ENCODE measurements at places on chromosomes 1 and 21. TPM values are rescaled to one million over a fixed set of nuclear protein-coding genes. Genes with fewer than 3 reads are reported as not detected.

ESPN gene
- total RNA-seq: 1.2 TPM

ADGRL4 gene
- total RNA-seq: 0.07 TPM

OLIG2 gene
- 0.35 TPM for total RNA-seq

LRRC71 gene
- 0.34 TPM for total RNA-seq

TAS1R3 gene
- total RNA-seq: 1.00 TPM

EXO5 gene
- total RNA-seq: 16.5 TPM

FAM151A gene
- not detected for total RNA-seq

CYP4A22 gene
- not detected for total RNA-seq

SF3B4 gene
- total RNA-seq: 68.7 TPM

OLFM3 gene
- total RNA-seq: 7.5 TPM

FGGY gene
- total RNA-seq: 26.8 TPM

LAMC1 gene
- 168 TPM for total RNA-seq

ZCCHC17 gene
- 26.6 TPM for total RNA-seq

TMEM82 gene
- total RNA-seq: not detected

S100B gene
- total RNA-seq: 0.27 TPM

CADM3 gene
- total RNA-seq: 2.9 TPM

ANKRD65 gene
- total RNA-seq: 10.9 TPM

All from mesothelial cell of epicardium (in vitro differentiated cells).